Esophagus squamous epithelium (tissue), 5 donors: ENCODE measurements at places on chromosomes 5 and 9.

DNA sequence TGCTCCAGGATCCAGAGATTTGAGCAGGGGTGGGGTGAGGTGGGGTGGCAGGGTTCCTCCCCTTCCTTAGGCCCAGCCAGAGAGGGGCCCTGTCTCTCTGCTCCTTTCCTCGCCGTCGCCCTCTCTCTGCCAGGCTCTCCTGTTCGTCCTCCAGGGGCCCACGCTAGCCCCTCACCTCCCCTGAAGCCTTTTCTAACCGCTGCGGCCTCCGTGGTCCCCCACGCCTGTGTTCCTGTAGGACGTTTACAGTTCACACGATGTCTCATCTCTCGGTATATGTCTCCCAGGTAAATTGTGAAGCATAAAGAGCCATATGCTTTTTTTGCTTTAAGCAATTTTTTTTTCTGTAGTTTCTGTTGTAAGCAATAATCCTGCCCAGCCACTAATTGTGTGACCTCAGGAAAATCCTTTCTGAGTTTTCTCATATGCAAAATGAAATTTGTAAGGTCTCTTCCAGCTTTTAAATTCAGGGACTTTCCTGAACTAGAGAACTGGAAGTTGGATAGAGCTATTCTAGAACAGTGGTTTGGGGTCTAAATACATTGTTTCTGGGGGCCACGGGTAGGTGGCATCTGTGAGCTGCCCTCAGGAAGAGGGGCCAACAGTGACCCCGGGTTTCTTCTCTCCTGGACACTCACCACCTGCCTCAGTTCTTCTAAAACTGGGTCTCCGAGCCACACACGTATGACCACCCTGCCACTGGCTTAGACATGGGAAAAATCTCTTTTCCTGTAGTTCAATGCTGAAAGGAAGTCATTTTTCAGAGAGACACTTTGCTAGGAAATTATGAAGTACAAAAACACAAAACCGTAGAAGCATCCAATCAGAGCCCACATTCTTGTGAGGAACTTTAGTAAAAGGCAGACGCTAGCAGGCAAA is 50.2 kb upstream of the ZNF366 start:
- DNase-seq: no peak

GRCh38 chr5:5592541-5592940 is 170.1 kb downstream of the ICE1 start:
- no peak for DNase-seq

- DNase-seq: no peak
These were observed 61.1 kb downstream of the SPATA31C2 start for GRCh38 chr9:88077071-88077617.

GRCh38 chr9:69223605-69224004 is 49.5 kb downstream of the TJP2 start:
- DNase-seq: no peak

GRCh38 chr9:126952205-126952977 is 37.8 kb downstream of the RALGPS1 start:
- DNase-seq: no peak

GRCh38 chr9:84271921-84272556 is 68.5 kb downstream of the SLC28A3 start:
- DNase-seq: no peak

- no peak for DNase-seq
These were observed 38.6 kb upstream of the FBP1 start for GRCh38 chr9:94677929-94678328.

DNA sequence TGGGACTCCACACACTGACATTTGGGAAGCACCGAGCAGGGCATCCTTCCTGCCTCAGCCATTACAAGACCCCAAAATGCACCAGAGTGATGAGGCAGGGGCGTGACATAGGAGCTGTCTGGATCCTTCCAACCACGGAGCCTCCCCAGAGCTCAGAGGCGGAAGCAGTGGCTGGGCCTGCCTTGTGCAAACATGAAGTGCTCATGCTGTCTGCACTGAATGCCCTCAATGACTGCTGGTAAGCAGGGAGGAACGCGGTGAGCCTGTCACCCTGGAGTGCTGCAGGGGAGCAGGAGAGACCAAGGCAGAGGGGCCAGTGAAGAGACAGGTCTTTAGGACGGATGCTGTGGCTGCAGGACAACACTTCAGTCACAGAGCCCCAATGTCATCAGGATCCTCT is 60.2 kb upstream of the HRH2 start:
- DNase-seq: no peak
